ENCODE measurements at places on chromosomes 11 and 22.

- no peak for DNase-seq
These were observed 3.6 kb upstream of the ZDHHC8 start for GRCh38 chr22:20127869-20128618.

DNA sequence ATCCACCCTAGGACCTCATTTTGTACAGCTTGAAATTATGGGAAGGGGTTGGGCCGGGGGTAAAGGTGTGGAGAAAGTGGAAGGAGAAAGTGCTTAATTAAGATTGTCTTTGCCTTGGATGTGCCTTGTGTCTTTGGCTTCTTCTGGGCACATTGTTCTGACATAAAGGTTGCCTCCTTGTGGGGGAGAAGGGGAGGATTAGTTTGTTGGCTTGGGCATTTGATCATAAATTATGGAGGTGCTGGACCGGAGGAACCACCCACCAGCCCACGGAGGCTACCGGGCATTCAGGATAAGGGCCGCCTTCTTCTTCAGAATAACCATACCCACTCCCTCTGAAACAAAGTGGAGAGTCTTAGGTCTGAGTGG lies 1.3 kb downstream of the PAFAH1B2 start:
- DNase-seq, result no peak

DNA sequence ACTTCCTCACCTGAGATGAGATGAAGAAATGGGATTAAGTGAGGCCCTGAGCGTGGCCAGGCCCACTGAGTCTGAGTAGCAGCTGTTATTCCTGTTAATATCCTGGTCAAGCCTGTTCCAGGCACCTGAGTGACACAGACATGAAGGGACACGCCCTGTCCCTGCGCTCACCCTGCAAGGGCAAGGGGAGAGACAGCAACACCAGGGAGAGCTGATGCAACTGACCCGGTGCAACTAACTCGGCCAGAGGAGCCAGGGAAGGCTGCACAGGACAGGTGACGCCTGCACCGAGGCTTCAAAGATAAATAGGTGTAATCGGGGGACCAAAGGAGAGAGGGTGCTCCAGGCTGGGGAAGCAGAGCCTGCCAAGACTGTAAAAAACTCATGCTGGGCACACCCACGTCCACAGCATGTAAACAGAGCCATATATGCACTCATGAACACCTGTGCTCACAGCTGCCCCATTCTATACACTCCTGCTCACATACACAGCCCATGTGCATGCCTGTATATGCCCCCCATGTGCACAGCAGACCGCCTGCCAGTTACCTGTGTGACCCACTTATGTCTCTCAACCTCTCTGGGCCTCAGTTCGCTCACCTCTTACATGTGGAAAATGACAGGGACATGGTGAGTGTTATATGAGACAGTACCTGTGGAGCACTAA lies 22.8 kb upstream of the GCAT start:
- no peak for DNase-seq

- DNase-seq, result no peak
These were observed 356 bp downstream of the TYMP start for GRCh38 chr22:50529416-50529896.

GRCh38 chr11:60761436-60762190 lies 4.9 kb downstream of the MS4A15 start:
- DNase-seq, result no peak

DNA sequence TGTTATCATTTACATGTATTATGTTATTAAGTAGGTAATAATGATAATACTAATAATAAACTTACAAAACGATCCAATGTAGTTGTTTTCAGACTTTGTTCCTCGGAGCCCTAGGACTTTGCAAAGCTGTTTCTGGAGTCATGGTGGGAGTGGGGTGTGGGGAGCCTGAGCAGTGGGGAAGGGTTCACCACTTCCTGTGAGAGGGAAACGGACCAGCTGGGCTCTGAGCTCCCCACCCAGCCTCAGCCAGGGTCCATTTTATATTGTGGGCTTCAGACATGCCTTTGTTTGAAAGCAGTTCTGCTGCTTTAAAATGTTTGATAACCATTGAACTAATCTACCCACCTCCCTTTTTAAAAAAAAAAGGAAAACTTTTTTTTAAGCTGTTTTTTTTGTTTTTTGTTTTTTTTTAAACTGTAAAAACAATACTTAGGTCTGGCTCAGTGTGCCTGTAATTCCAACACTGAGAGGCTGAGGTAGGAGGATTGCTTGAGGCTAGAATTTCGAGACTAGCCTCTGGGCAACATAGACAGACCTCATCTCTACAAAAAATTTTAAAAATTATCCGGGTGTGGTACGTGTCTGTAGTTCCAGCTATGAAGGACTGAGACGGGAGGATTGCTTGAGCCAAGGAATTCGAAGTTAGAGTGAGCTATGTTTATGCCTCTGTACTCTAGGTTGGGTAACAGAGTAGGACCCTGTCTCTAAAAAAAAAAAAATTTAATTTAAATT lies 7.0 kb downstream of the SERPING1 start:
- no peak for DNase-seq

DNA sequence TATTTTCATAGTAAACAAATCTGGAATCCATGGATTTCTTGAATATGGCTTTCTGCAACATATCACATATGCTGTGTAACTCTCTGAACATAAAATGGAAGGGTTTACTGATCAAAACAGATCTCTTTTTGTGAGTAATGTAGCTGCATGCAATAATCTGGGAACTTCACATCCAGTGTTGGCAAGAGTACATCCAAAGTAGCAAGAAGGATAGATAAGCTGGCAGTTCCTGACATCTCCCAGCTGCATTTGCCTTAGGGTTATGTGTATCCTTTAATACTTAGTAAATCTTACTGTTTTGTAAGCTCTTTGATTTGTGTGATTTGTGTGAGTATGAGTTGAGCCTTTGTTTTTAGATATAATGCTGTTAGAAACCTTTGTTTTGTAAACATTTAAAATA lies 280.4 kb upstream of the CNTN5 start:
- no peak for DNase-seq

GRCh38 chr11:117830674-117831351 lies 6.3 kb upstream of the FXYD2 start:
- DNase-seq, result no peak

DNA sequence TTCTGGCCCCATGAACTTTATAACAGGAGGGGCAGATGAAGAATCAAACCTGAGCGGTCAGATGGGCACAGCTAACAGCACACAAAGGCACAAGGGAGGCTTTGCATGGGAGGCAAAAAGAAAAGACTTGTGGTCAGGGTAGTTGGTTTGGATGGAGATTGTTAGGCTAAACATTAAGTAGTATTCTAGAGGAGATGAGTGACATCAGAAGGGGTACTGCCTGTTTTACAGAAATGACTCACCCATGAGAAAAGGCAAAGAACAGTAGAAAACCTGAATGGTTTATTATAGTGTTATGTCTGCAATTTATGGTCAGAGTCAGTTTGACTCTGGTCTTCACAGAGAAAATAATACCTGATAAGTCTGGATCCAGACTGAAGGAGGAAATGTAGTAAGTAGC lies 129.8 kb upstream of the KIRREL3 start:
- DNase-seq, result no peak

DNA sequence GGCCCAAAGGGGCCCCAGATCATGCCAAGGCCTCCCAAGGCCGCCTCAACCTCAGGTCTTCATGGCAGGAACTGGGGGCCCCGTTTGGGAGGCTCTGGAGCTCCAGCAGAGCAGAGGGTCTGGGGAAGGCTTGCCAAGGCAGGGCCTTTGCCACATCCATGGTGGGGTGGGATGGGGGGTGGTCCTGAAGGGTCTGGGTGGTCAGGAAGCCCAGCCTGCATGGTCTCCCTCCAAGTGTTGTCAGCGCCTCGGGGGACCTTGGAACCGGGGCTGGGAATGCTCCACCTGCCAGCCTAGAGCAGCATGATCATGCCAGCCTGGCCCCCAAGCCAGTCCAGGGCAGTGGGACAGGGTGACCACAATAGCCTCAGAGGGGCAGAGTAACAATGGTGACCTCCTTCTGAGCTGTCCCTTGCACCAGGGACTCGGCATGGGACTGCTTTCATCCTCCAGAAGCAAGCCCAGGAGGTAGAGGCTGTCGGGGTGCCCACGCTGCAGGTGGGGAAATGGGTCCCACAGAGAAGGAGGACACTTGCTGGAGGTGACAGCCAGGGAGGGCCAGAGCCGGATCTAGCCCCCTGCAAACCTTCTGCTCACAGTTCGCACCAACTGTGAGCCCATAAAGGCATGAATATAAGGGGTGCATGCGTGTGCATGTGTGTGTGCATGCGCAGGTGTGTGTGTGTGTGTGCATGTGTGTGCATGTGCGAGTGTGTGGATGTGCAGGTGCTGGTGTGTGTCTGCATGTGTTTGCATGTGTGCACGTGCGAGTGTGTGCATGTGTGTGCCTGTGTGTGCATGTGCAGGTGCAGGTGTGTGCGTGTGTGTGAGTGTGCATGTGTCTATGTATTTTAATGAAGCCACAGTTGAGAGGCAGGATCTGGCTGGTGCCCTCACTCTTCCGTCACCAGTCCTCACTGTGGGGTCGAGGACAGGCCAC lies 63.8 kb downstream of the MYEOV start:
- no peak for DNase-seq

DNA sequence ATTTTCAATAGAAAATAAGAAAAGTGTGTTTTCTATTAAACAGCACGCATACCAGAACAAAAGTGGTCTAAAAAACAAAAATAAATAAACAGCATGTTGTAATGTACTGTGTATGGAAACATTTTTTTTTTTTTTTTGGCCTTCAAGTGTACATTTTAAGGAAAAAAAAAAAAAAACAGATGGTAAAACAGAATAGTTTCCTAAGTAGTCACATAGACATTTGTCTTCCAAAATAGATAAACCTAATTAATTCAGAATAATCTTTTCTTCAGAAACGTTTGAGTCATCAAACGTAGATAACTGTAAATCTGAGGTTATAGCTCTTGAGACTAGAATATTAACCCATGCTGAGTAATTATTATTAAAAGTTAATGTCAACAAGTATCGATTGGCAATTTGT lies 396 bp upstream of the CFAP300 start:
- DNase-seq, result no peak

DNA sequence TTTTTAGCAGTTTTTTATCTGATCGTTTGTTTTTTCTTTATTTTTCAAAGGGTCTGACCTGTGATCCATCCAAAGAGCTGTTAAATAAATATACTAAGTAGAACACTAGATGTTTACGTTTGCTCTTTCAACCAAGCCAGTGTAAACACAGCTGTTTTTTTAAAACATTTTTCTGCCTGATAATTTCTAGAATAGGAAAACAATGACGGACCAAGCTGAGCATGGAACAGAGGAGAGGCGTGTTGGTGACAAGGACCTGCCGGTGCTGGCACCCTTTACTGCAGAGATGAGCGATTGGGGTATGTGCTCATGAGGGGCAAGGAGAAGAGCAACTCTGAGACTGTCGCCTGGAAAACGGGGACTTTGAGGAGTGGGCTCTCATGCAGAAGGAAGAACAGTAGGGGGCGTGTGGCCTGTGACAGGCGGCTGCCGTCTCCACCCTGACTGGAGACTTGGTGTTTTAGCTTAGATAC lies 28.6 kb upstream of the PANX2 start:
- no peak for DNase-seq

DNA sequence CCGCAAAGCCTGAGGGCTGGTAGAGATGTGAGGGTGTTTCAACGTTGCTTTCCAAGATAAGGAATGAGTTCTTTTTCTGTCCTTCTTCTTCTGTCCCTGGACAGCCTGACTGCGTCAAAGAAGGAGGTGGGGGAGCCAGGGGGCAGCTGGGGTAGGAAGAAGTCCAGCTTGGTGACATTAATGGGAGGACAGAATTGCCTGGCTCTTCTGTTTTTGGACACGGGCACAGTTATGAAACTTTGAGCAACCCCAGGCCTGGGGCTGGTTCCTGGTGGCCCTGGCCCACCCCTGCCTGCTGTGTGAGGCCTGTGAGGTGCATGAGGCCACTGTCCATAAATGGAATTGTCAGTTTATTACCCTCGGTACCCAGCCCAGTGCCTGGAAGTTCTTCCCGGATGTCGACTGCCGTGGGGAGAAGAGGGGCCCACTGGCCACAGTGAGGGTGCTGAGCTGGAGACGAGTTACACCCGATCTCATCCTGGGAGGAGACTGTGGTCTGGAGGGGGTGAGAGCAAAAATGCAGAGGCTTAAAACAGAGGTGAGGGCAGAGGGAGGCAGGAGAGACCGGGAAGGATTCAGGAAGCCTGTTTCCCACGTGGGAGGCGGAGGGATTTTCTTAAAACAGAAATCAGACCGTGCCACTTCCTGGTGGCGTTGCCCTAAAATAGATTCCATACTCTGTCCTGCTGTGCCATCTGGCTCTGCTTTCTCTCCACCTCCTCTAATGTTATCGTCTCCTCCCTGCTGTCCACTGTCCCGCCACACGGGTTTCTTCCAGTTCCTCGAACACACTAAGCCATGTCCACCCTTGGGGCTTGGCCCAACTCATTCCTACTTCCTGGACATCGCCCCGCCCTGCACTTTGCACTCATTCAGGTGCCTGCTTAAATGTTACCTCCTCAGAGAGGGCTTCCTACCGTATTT lies 59.7 kb upstream of the RASD2 start:
- no peak for DNase-seq

- no peak for DNase-seq
These were observed 916 bp downstream of the GNG3 start for GRCh38 chr11:62708392-62708791.

DNA sequence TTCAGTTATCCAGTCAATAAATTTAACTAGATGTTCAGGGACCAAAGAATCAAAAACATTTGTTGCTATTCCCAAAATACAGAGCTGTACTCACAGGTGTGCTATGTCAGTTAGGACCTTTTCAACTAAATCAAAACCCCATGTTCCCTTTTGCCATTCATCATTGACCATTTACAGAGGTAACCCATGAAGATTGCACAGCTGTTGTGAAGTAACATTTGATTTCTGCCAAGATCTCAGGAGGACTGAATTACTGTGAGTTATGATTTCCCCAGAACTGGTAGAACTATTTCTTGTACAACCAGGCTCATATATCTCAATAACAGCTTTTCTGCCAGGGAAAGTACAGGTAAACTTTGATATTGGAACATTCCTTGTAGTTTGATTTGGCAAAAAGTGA lies 131.1 kb upstream of the FIBIN start:
- no peak for DNase-seq

- DNase-seq, result no peak
These were observed 26.5 kb downstream of the SYT13 start for GRCh38 chr11:45259592-45259991.

DNA sequence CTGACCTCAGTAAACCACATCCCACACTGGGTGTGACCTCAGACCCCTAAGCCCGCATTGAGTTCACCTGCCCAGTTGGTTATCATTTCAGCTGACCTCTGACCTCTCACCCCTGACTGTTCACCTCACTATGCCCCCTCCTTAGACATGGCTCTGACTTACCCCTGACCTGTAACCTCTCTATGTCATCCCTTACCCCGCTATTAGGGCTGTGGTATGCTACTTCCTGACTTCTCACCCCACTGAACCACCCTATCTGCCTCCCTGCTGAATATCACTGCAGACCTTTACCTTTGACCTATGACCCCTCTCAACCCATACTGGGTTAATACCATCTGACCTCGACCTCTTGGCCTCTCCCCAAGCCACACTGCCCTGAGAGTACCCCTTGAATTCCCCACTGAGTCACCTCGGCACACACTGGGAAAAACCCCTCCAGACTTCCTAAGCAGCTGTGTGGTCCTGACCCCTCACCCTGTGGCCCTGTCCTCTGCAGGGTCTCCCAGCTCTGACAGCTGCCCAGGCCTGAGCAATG lies 8.3 kb downstream of the PLCB3 start:
- DNase-seq, result no peak

GRCh38 chr22:47371263-47372090 lies 609.0 kb downstream of the TBC1D22A start:
- no peak for DNase-seq

GRCh38 chr11:19328586-19329311 lies 88.0 kb upstream of the E2F8 start:
- no peak for DNase-seq

- DNase-seq, result peak; percentile 26
These were observed 91.2 kb downstream of the LUZP2 start for GRCh38 chr11:24588081-24588480.

- DNase-seq, result no peak
These were observed 110.8 kb upstream of the NNMT start for GRCh38 chr11:114185436-114185835.

Data from amniotic stem cell (primary cell).